ENCODE measurements at places on chromosomes 16 and 17.

DNA sequence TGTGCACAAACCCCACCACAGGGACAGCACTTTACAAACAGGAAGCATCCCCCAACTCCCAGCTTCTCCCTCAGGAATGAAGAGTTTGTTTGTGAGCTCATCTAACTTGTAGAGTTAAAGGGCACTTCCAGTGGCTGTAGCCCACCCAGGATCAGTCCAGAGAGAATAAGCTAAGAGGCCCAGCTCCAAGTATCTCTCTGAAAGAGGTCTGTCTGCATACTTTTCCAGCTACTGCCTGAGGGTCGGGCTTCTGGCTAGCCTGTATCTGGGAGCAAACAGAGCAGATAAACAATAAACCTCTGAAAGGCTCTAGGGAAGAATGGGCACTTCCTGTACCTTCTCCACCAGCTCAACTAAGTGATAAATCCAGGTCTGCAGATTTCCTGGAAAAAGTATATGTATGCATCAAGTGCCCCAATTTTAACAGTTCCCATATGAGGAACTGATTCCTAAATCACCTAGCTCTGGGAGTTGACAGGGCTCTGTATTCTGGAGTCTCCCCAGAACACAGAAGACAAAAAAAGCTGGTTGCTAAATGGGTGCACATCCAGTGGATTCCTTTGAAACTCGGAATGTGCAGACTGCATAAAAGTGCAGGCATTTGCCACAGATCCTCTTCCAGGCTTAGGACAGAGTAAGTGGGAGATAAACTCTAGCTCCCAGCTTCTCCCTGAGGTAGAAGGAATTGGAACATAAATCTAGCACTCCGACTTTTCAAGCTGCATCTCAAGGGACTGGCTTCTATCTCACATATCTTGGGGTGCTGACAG, 37.1 kb upstream of the MYLK3 start:
- no peak for DNase-seq

GRCh38 chr17:50079334-50080095, 15.6 kb upstream of the PDK2 start:
- no peak for DNase-seq

DNA sequence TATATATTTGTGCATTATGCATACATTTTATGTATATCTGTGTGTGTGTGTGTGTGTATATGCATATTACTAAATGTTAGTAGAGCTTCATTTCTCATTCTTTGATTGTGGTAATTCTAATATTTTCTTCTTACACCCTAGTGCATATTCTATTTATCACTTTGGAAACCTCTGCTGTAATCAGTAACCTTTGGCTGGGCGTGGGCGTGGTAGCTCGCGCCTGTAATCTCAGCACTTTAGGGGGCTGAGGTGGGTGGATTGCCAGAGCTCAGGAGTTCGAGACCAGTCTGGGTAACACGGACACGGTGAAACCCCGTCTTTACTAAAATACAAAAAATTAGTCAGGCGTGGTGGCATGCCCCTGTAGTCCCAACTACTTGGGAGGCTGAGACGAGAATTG, 26.9 kb downstream of the CPSF4L start:
- no peak for DNase-seq

- DNase-seq, result no peak
These were observed 15.3 kb upstream of the TNFRSF13B start for GRCh38 chr17:16987066-16987829.

GRCh38 chr17:41717408-41718286, 5.5 kb downstream of the GAST start:
- peak; percentile 62 for DNase-seq

DNA sequence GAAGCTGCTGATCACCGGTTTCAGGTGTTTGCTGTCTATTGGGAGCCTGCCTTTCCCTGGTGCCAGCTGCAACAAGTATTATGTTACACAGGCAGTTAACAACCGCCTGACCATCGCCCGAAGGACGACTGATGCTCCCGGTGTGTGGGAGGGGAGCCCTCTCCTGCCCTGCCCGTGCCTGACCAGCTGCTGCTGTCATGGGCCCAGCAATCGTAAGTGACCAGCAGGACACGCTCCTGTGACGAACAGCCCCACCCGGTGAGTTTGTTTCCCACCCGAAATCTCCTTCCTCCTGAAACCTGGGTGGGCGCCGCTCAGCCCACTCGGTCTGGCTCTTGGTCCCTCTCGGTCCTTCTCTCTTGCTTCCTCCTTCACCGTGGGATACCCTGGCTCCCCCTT, 17.9 kb upstream of the UBE2I start:
- DNase-seq, result no peak

- DNase-seq, result no peak
These were observed 19.8 kb downstream of the NUBP1 start for GRCh38 chr16:10763456-10763855.

- DNase-seq, result no peak
These were observed 52.7 kb downstream of the MEAK7 start for GRCh38 chr16:84451781-84452180.

DNA sequence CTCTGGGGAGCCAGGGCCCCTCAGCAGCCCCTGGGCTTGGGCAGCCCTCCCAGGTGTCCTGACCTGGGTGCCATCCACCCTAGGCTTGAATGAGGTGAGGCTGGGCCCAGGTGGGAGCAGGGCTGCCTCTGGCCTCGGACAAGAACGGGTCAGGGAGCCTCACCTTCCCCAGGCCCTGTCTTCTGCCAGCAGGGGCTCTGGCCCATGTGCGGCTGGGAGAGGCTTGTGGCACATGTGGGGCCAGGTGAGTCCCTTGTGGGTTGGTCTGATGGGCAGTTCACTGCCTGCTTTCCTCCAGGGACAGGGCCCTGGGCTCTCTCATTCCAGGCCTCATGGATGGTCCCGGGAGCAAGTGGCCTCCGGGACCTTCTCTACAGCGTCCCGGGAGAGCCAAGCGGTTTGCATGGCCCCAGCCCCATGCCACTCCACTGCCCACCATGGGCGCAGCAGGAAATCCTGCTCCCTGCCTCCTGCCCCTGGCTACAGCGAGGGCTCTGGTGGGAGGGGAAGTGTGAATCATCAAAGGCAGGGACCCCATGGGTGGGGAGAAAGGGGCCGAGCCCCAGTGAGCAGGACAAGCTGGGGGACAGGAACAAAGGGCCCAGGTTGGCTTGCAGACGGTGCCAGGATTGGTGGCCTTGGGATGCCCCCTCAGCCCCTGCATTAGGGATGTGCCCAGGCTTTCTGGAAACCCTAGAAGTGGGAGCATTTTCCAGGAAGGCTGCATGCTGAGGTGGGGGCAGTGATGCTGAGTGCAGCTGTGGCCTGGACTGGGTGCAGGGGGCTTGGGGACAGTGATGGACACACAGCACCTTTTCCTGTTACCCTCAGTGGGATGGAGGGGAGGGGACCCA, 12.2 kb downstream of the VASN start:
- no peak for DNase-seq

DNA sequence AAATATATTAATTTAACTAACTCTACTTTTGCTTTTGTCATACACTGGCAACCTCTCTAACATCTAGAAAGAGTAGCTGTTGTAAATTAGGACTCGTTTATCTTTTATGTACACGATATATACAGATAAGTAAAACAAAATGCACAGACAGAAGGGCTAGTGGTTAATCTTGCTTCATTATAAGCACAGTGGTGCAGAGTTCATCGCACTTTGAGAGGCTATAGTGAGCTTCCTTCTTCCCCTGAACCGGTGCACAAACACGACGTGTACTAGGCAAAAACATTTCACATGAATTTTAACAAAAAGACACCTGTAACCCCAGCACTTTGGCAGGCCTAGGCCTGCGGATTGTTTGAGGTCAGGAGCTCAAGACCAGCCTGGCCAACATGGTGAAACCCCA, 10.4 kb upstream of the GOT2 start:
- DNase-seq, result no peak

GRCh38 chr17:41985919-41986318, 19.3 kb downstream of the CNP start:
- no peak for DNase-seq

DNA sequence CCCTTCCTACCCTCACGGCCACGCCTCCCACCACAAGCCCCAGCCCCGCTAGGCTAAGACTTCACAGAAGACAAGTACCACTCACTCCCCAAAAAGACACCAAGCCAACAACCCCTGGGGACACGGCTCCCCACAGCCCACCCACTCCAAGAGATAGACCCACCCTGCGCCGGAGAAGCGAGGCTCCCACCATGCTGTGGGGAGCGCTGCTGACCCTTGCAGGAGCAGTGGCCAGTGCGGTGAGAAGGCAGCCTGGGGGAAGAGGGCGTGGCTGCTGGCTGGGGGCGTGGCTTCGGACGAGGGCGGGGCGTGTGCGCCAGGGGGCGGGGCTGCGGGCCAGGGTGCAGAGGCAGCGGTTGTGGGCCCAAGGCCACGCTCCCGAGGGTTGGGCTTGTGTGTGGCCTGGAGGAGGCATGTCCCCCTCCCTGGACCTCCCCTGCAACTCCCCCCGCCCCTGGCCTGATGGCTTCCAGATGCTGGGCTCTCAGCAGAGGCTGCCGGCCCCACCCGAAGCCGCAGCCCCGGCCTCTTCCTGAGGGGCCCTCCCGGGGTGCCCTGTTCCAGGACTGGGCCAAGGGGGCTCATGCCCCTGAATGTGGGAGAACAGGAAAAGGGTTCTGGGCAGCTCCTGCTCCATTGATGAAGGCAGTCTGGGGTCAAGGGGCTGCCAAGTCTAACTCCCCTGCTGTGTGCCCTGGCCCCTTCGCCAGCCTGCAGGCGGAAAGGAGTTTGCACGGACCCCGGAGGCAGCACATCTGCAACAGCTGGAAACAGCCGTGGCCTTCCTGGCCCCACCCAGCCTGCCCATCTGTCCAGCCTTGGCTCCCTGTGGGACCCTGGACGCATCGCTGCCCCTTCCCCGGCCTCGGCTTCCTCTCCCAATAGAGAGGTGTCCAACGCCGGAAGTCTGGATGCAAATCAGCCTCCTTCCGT, 9.1 kb downstream of the TFAP4 start:
- DNase-seq, result peak; percentile 78

GRCh38 chr16:51825779-51826178, 674.7 kb upstream of the SALL1 start:
- DNase-seq, result no peak

GRCh38 chr17:20999044-20999573, 43.7 kb downstream of the USP22 start:
- no peak for DNase-seq

GRCh38 chr17:75547091-75547490, 21.6 kb downstream of the LLGL2 start:
- DNase-seq, result no peak

- no peak for DNase-seq
These were observed 9.4 kb upstream of the PRPSAP2 start for GRCh38 chr17:18848501-18848900.

DNA sequence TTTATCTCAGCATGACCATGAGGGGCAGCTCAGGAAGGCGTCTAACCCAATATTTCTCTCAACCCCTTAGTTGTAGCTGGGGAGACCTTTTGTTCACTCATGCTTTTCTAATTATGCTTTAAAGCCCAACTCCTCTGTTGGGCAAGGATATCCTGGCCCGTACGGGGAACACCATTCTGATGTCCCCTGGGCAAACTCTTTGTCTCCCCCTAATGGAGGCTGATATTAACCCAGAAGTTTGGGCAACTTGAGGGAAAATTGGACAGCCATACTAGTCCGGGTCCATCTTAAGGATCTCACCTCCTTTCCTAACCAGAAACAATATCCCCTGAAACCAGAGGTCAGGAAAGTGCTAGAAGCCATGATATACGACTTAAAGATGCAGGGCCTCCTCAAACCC, 143.7 kb upstream of the COX10 start:
- peak; percentile 12 for DNase-seq

DNA sequence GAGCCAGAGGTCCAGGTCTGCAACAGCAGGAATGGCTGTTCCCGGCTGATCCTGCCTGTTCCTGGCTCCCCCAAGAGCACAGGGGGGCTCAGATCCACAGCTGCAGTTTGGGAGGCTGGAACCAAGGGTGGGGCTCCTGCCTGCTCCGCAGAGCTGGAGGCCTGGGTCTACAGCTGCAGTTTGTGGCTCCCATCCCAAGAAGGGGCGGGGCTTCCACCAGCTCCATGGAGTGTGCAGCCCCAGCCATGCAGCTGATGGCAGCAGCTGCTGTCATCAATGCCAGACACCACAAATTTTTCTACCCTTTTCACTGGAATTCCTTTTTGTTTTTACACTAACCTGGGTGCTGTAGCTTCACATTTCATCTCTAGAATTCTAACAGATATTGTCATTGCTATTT, 135.4 kb upstream of the KIF2B start:
- no peak for DNase-seq

Measured in EL (cell line).